G401 (cell line): ENCODE measurements at places on chromosomes 1 and 21. TPM values are rescaled to one million over a fixed set of nuclear protein-coding genes. Genes with fewer than 3 reads are reported as not detected.
A peak's percentile ranks its signal among the peaks of the same experiment; 100 is the strongest.

GRCh38 chr1:177891809-177892208, 78.0 kb downstream of the SEC16B start:
- DNase-seq: no peak

DNA sequence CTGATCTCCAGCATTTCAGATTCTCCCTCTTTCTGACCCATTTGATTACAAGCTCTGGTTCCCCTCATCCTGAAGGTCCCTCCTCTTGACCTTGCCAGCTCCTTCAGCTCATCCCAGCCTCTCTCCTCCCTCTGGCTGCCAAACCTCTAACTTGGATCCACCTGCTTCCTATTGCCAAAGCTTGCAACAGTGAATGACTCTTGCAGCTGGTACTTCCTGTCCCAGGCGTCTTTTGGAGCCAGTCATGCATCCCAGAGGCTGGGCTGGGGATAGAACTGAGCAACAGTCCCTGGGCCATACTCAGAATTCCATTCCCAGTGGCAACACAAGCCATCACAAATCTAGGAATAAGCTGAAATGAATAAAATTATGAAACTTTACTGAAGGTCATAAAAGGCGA, 27.7 kb upstream of the SPOCD1 start:
- peak; percentile 27 for DNase-seq

GRCh38 chr1:43039228-43040055, 80.8 kb upstream of the SLC2A1 start:
- DNase-seq: peak; percentile 79

SAMSN1 gene
- not detected in 2 replicates for total RNA-seq

GRCh38 chr1:185070051-185070450, 24.7 kb downstream of the RNF2 start:
- no peak for DNase-seq

DNA sequence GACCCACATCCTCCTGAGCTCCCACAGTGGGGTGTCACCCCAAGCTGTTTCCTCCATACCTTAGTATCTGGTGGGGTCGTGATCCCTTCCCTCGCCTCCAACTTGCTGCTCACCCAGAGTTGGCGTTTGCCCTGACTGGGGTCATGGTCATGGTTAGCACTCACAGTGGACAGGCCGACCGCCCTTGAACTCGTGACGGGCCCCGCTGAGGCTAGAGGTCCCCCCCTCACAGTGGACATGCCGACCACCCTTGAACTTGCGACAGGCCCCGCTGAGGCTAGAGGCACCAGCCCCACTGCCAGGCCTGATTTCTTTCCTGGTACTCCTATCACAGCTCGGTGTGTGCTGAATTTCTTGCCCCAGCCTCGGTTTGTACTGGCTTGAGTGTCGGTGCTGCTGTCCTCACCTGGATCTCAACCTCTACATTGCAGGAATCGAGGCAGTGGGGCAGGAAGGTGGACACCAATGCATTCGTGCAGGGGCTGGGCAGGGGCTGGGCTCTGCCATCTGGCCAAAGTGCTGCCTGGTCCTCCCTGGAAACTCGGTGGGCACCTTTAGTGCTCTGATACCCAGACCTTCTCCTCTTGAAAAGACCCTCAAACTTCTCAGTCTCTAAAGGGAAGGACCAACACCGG, 37.5 kb upstream of the AJAP1 start:
- no peak for DNase-seq

GLRX2 gene
- 16.9 and 19.5 TPM in 2 replicates for total RNA-seq

CR1L gene
- not detected in 2 replicates for total RNA-seq

GRCh38 chr1:234315091-234315541, 58.1 kb upstream of the COA6 start:
- DNase-seq: no peak

BTBD8 gene
- total RNA-seq: 2.9 and 8.0 TPM in 2 replicates

DNA sequence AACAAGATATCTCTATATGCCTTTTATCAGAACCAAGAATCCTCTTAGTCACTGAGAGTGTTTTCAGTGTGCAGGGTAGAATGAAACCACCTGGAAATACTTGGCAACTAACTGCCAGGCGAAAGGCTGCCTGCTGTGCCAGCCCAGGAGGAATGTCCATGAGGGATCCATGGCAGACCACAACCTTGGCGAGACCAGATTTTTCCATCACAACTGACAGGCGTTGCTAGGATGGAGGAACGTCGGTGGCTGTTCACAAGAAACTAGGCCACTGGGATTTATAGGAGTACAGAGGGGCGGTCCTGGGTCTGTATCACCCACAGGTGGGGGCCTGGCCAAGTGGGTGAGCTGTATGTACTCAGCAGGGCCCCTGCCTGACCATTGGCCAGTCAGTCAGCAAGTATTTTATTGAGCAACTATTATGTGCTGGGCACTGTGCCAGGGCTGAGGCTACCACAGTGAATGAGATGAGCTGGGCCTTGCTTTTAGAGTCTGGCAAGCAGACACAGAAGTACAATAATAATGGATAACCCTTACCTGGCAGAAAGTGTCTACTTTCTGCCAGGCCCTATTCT, 199.4 kb downstream of the FOXD2 start:
- DNase-seq: no peak

DNA sequence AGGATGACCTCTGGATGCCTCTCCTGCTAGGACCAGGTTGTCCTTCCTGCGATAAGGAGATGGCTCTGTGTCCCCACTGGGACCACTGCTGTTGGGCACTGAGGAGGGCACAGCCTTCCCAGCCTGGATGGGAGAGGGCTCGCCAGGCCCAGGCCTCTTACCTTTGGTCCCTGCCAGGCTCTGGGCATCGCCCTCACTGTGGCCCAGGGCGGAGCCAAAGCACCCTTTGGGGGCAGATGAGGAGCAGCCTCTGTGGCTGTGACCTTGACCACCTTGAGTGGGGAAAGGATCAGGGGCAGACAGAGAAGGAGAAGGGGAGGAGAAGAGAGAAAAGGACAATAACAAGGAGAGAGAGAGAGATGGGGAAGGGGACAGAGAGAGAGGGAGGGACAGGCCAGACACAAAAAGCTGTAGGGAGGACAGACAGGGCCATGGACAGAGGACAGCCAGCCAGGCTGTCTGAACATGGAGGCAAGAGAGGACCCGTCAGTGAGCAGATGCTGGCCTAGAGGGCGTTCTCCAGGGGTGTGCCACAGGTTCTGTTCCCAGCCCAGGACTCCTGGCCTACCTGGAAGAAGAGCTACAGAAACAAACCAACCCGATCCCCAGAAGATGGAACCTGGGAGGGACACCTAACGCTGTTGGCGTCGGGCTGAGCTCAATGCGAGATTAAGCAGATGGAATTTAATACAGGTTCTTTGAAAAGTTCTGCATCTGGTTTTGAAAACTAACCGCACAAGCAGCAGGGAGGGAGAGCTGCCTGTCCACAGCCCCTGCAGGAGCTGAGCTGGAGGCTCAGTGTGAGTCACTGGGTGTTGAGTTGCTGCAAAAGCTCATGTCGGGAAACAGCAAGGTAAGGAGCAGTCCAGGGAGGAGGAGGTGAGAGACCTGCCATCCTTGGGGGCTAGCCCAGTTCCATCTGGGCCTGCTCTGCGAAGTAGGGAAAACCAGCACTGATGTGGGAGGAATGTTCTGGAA, 262.1 kb downstream of the PTPRU start:
- no peak for DNase-seq

DNA sequence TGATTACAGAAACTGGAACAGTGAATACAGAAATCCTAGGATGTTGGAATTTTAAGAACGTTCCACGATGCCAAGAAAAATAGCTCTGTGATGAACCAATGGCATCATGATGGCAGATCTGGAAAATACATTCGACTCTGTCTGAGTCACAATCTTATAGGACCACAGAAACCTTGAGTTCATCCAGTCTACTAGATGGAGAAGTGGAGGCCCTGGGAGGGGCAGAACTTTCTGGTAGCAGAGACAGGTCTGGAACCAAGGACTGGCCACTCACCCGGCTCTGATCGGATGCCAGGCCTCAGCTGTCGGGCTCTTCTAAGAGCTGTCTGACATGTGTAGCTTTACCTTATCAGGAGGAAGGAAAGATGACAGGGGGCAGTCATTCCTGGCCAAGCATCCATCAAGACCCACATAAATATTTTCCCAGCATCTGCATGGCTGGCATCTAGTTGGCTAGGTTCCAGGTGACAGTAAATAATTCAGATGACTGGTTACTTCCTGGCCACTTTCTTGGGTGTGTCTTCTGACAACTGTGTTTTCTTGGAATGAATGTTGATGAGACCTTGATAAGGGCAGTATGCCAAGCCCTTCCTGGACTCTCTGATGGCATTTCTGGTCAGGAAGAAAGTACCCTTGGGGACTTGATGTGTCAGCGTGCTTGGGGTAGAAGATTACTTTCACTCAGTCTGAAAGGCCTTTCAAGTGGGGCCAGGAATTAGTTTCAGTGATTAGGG, 72.6 kb upstream of the TRABD2B start:
- DNase-seq: no peak
